Hematopoietic multipotent progenitor cell treated with erythropoietin and hydrocortisone succinate and interleukin-3 and kit ligand, for 17 days (in vitro differentiated cells): ENCODE measurements at places on chromosomes 1 and 21.
A peak's percentile ranks its signal among the peaks of the same experiment; 100 is the strongest.

GRCh38 chr1:63635681-63636080 is 42.5 kb downstream of the PGM1 start:
- DNase-seq: no peak

DNA sequence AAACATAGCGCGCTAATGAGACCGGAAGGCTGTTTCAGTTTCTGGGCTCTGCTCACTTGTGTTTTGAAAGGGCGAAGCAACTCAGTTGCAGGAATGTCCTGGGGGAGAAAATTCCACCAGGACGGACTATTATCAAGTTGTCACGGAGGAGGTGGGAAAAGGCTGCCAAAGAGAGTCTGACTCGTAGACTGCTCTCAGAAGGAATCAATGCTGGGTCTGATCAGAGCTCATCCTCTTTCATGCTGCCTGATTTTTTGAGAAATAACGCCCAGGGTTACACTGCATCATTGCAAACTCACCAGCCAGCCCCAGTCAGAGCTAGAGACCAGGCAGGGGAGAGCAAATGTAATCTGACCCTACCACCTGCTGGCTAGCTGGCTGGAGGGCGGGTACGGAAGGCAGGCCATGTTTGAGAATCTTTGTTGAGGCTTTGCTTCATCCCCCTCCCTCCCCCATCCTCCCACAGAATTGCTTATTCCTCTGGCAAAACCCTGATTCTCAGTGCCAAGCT is 36.4 kb upstream of the BCL9 start:
- no peak for DNase-seq

GRCh38 chr1:227174164-227174563 is 144.1 kb downstream of the CDC42BPA start:
- DNase-seq: no peak

DNA sequence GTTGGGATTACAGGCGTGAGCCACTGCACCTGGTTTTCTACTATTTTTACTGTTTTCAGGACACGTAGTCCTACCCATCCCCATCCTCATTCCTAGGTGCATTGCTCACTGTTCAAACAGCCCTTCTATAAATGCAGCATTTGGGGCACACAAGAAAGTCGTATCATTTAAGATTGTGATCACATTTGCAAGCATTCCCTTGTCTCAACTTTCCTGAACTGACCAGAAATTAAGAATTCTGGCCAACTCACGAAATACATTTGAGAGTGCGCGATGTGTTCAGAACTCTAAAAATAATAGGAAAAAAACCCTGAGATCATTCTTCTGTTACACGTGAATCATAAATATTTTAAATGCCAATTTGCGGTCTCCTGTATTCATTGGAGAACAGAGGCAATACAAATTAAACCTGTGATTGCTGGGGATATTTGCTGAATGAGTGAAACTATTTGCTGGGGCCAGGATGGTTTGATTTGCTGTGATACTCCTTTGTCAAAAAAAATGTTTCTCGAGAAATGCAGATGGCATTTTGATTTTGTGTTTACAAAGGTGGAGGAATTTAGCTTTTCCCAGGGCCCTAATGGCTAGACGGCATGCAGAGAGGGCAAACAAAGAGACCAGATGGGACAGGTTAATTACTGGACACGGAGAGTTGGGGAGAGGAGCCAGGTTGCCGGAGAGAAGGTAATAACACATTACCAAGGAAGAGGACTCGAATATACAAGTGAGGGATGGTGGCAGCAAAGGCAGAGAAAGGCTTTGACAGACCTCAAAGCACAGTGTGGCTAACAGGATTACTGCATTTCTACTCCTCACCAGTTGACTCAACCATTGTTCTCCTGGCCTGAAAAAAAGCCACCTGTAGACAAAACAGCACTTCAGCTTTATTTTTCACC is 38.4 kb downstream of the STPG1 start:
- no peak for DNase-seq

DNA sequence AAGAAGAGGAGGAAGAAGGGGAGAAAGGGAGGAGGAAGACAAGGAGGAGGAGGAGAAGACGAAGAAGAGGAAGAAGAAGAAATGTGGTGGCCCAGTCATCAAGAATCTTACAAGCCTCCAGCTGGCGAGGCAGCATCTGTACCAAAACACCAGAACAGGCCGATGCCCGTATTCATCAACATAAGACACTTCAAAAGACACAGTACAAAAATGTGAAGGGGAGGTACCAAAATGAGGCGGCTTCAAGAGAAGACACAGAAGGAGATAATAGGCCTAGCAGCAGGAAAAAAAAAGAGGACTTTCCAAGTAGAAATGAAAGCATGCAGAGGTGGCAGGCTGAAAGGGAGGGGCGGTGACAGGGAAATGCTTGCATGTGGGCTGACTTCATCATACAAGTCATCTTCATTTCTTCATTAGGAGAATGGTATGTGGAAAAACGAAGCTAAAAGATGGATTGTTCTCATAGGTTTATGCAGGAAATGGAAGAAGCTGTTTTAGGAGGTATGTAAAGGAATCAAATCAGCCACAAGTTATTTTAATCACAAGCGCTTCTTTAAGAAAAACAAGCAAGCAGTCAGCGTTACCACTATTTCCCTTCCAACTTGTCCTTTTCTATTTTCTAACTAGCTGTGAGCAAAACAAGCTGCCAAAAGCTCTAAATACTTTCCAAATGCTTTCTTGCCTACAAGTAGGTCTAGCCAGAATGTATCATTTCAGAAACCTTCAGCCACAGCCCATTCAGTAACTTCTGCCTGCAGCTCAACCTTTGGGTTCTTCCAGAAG is 192.3 kb downstream of the SLC45A1 start:
- no peak for DNase-seq

DNA sequence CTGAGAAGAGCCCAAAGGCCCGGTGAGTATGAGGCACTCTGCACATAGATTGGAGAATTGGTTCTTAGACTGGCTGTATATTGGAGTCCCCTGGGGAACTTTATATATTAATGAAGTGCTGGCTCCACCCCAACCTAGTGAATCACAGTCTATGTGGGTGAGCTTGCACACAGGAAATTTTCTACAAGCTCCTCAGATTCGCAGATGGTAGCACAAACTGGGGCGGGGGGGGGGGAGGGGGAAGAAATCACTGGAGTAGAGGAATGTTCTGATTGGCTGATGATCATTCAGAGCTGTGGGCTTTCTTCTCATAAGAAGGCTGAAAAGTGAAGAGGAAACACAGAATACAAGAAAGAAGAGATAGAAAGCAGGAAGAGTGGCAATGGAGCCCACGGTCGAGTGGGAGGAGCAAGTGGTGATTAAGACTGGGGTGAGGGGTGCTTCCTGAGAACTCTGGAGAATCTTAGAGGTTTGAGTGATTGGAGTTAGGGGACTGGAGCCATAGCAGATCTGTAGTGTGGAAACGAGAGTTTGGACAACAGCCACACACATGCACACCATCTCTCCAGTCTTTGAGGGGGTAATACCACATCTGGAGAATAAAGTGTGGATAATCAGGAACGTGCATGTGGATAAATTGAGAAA is 465.9 kb upstream of the DAB1 start:
- no peak for DNase-seq

DNA sequence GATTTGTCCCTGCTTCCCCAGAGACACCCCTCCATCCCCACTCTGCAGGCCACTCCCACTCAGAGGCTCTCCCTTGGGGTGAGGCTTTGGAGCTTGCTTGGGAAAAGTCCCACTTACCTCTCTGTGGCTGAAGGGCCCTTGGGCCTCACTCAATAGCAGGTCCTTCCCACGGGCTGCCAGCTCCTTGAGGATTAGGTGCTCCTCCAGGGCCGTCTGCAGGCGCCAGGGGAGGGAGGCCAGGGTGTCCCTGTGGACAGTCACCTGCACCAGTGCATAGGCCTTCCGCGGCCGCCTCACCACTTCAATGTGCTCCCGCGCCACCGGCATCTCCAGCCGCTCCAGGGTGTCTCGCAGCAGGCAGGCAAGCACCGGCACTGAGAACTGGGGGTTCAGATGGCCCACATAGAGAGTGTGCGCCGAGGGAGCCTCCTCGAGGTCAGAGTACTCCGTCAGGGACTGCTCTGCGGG is 1.4 kb downstream of the SLFNL1 start:
- no peak for DNase-seq

DNA sequence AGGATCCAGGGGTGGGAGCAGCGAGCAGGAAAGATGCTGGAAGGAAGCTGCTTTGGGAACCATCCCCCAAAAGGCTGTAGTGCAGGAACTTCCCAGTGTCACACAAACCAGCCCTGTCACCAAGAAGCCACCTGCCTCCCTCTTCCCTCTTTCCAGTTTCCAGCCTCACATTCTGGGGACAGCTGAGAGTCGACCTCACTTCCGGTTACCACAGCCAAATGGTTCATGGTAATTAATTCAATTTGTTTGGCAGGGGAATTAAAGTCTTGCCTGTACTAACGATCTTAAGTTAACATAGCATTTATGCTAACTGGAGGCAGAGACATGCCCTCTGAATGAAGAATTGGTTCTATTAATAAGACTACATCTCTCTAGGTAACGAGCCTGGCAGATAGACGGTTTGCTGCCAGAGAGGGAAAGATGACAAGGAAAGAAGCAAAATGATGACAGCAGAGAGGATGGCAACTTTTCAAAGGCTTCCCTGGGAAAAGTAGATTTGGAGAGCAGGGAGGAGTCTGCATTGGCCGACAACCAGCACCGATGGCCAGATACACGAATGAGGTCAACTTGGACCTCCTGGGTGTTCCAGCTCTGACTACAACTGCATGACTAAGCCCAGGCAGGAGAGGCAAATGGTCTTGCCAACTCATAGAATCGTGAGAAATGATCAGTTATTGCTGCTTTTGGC is 64.1 kb downstream of the TMCO4 start:
- DNase-seq: no peak

GRCh38 chr1:87435484-87435883 is 106.8 kb downstream of the LMO4 start:
- DNase-seq: no peak

- peak; percentile 80 for DNase-seq
These were observed 5.5 kb downstream of the EFNA3 start for GRCh38 chr1:155083865-155084721.

DNA sequence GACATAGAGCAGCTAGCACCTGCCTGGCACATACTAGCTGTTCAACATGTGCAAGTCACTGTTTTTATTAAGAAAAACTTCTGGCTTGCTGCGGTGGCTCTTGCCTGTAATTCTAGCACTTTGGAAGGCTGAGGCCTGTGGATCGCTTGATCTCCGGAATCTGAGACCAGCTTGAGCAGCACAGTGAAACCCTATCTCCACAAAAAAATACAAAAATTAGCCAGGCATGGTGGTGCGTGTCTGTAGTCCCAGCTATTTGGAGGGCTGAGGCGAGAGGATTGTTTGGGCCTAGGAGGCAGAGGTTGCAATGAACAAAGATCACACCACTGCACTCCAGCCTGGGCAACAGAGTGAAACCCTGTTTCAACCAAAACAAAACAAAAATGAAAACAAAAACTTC is 27.7 kb upstream of the C8B start:
- no peak for DNase-seq

GRCh38 chr1:44603718-44604117 is 70.6 kb downstream of the TMEM53 start:
- no peak for DNase-seq

- DNase-seq: no peak
These were observed 16.8 kb upstream of the CEP350 start for GRCh38 chr1:179937668-179938254.

GRCh38 chr1:60367532-60367931 is 294.0 kb upstream of the C1orf87 start:
- no peak for DNase-seq

- DNase-seq: no peak
These were observed 49.9 kb downstream of the CHRM3 start for GRCh38 chr1:239436286-239436685.

- no peak for DNase-seq
These were observed 1.1 kb downstream of the SOD1 start for GRCh38 chr21:31660591-31660990.

DNA sequence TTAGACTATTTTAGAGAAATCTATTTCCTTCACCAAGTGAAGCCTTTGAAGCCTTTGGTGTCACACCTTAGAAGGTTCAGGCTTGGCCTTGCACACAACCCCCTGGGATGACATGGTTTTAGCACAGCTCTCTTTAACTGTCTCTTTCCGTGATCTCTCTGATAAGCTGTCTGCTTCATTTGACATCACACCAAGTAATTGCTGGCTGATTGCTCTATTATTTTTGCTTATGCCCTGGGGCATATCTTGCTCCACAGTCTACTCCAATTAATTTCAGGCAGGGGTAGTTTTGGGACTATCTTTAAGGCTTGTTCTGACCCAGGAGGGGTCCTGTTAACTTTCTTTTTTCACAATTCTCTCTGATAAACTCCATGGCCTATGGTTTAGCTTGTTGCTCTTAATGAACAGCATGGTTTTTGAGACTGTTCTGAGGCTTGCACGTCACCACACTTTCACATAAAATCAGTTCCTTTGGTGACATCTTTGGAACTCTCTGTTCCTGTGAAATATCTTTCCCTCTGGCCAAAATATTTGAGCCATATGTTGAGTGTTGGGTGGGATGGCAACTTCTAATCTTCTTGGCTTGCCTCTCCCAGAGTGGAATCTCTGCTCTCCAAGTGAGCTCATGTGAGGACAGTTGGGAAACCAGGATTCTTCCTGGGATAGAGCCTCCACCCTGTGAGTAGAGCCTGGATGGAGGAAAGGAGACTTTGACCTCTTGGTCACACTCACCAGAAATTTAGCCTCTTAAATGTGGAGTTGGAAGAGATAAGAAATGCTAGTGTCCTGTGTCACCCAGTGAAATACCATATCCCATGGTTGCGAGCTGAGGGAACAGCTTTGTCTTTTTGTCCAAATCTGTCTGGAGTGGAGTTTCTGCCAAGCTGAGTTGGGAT is 63.6 kb downstream of the MAP3K21 start:
- no peak for DNase-seq

GRCh38 chr1:92483610-92484471 is 2.9 kb downstream of the GFI1 start:
- no peak for DNase-seq

DNA sequence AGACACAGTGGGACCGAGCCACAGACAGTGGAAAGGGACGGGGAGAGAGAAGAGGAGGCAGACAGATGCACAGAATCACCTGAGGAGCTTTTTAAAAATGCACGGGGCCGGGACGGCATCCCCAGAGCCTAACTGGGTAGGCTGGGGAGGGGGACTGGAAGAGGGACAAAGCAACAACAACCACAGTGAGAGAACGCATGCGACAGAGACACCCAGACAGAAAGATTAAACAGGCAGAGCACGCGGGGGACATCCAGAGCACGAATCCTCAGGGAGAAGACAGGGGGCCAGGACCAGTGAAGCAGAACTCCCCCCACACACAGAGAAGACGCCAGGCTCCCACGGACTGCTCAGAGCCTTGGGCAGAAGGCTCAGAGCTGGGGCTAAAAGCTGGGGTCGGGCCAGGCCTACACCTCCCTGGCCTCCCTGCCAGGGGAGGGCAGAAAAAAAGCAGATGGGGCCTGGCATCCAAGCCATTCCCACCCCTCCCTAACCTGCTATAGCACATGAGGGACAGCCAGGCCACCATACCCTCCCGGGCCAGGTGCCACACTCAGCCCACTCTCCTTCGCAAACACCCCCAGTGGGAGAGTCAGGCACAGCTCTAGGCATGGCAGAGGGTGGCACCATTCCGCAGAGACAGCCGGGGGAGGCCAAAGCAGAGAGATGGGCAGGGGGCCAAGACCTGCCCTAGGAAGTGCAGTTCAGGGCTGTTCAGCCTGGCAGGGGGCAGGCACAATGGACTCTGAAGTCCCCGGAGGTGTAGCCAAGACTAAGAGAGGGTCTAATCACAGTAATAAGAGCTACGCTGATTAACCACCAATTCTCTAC is 29.8 kb upstream of the COL16A1 start:
- no peak for DNase-seq

- DNase-seq: no peak
These were observed 12.1 kb downstream of the PGBD2 start for GRCh38 chr1:248918131-248918530.
